Skin of body (tissue), 3 donors: ENCODE measurements at places on chromosomes 1 and 21. TPM values are rescaled to one million over a fixed set of nuclear protein-coding genes. Genes with fewer than 3 reads are reported as not detected.

Gene NES
- total RNA-seq, result 54.7 TPM

Gene DHRS3
- total RNA-seq, result 31.5 TPM

Gene LCE1C
- 9.3 TPM for total RNA-seq

Gene CDCP2
- total RNA-seq, result 0.10 TPM

Gene ZNF648
- total RNA-seq, result 0.89 TPM

Gene IFFO2
- 39.2 TPM for total RNA-seq

Gene CHRNB2
- 0.79 TPM for total RNA-seq
